A549 treated with Mapracorat at 1 μM for 4 hours (cell line): ENCODE measurements at places on chromosomes 5 and 9. TPM values are rescaled to one million over a fixed set of nuclear protein-coding genes. Genes with fewer than 3 reads are reported as not detected.

Gene CCDC192
- not detected in 5 replicates for total RNA-seq

Gene CATSPER3
- total RNA-seq = 0.22 to 0.41 TPM (median 0.37 TPM) in 5 replicates

Gene F2RL2
- 2.8 to 4.1 TPM (median 3.1 TPM) in 5 replicates for total RNA-seq

Gene COMMD10
- 35.2 to 40.8 TPM (median 37.0 TPM) in 5 replicates for total RNA-seq

Gene LCN1
- not detected in 5 replicates for total RNA-seq

Gene TMC1
- 0.03 to 0.10 TPM in 2 of 5 replicates, not detected in the others for total RNA-seq

Gene SPATA31E1
- not detected in 5 replicates for total RNA-seq

Gene OCLN
- 7.9 to 13.0 TPM (median 10.1 TPM) in 5 replicates for total RNA-seq

Gene HMHB1
- not detected in 5 replicates for total RNA-seq

Gene ZNF883
- total RNA-seq = 0.78 to 0.99 TPM (median 0.84 TPM) in 5 replicates

Gene BTF3
- 1,037 to 1,272 TPM (median 1,086 TPM) in 5 replicates for total RNA-seq

Gene SLC34A1
- total RNA-seq = not detected in 5 replicates

Gene SPRY4
- 7.6 to 9.5 TPM (median 8.4 TPM) in 5 replicates for total RNA-seq

Gene DBH
- not detected in 5 replicates for total RNA-seq

Gene MTMR12
- total RNA-seq = 14.3 to 19.3 TPM (median 18.5 TPM) in 5 replicates

Gene LRRTM2
- not detected in 5 replicates for total RNA-seq
